Activated CD4-positive, alpha-beta T cell treated with anti-CD3 and anti-CD28 coated beads, Interleukin-2, amount 50 U/mL, for 16 hours (primary cell): ENCODE measurements at places on chromosomes 1 and 21.

GRCh38 chr1:208183977-208184911, 59.9 kb downstream of the PLXNA2 start:
- DNase-seq: no peak

DNA sequence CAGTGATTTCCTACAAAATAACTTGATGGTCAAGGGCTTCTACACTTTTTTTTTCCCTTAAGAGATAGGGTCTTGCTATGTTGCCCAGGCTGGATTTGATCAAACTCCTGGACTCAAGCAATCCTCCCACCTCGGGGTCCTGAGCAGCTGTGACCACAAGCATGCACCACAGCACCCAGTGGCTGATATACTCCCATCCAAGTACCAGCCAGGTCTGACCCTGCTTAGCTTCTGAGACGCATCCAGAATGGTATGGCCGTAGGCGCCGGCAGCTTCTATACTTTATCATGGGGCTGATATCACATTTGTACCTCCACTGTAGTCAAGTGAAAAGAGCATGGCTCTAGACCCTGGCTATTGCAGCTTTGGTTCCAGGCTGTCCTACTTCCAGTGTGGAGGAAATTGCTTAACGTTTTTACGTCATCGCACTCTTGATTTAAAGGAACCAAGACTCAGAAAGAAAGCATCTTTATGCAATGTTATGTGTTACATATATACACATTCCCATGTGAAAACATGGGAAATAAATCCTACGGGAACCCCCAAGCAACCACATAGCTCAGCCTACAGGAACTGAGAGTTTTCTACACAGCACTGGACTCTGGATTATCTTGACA, 39.5 kb downstream of the PDPN start:
- no peak for DNase-seq

GRCh38 chr21:37452227-37452626, 85.7 kb downstream of the DYRK1A start:
- DNase-seq: no peak

GRCh38 chr21:39630191-39630591, 17.5 kb downstream of the B3GALT5 start:
- no peak for DNase-seq

GRCh38 chr21:42057851-42058437, 13.2 kb upstream of the UMODL1 start:
- DNase-seq: no peak

DNA sequence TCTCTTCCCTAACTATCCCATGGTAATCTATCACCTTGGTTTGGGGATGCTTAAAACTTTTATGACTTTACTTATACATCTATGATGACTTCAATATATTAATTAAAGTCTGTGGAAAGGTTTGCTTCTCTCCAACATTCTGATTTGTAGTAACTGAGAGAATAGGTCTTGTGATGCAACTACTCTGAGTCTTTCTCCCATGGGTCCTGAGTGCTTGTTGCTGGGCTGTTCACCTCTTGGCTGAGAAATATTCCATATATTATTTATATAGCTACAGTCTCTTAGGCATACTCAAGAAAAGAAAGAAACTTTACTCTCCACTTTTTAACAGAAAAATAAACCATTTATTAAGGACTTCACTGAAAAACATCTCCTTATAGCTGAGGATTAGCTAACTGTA, 119.3 kb upstream of the PLPPR5 start:
- DNase-seq: no peak

GRCh38 chr1:160342953-160343869, at the start of the genes COPA and NCSTN:
Gene COPA, minus strand, starts transcription at chr1:160343250. Its CDS starts 80 bp downstream, at chr1:160343170.
Gene NCSTN, plus strand, starts transcription at chr1:160343383. Its CDS starts 14 bp downstream, at chr1:160343397.
- peak; percentile 96 for DNase-seq

GRCh38 chr1:29823561-29823960, 587.2 kb downstream of the PTPRU start:
- no peak for DNase-seq

- DNase-seq: no peak
These were observed 52.6 kb upstream of the GADD45A start for GRCh38 chr1:67632356-67632755.

- DNase-seq: peak; percentile 46
These were observed 2.0 kb downstream of the LORICRIN start for GRCh38 chr1:153261281-153262069.

- peak; percentile 25 for DNase-seq
These were observed 4.0 kb downstream of the ACTL8 start for GRCh38 chr1:17759114-17759513.

GRCh38 chr1:109769330-109770078, 5.8 kb upstream of the EPS8L3 start:
- no peak for DNase-seq

- DNase-seq: peak; percentile 53
These were observed 1.4 kb downstream of the EIF4G3 start for GRCh38 chr1:21175324-21175669.

DNA sequence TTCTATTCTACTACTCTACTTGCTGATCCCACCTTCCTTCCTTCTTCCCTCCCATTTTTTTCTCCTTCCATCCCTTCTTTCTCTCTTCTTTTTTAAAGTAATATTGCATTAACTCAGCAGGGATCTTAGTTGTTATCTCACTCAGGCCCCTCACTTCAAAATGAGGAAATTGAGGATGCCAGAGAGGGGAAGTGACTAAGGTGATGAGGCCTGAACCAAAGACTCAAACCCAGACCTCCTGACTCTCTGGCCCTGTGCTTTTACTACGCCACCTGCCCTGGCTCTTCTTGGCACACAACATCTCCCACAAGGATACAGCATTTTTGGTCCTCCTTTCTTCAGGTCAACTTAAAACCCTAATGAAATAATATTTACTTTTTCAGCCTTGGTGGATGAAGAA, 151.7 kb upstream of the ZNF648 start:
- DNase-seq: no peak

GRCh38 chr1:62336638-62336994, 17.4 kb upstream of the KANK4 start:
- DNase-seq: no peak

DNA sequence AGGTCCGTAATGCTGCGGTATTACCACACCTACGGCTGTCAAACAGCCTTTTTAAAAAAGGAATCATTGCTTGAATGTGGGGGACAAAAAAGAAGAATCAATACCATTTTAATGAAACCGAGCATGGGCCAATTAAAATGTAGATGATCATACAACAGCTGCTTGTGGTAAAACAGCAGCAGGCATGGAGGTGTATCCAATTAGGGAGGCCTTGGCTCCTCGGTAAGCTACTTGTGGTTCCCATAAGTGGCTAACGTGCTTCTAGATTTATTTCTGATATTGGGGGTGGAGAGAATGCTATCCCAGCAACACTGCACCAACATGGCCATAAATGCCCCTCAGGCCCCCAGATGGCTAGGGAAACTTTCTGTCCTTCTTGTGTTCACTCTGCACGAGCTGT, 1.8 kb downstream of the PTPN14 start:
- DNase-seq: no peak

- DNase-seq: no peak
These were observed 73.5 kb upstream of the FAM3B start for GRCh38 chr21:41243107-41243506.

- no peak for DNase-seq
These were observed 78.0 kb downstream of the PTPN14 start for GRCh38 chr1:214473387-214473786.

- DNase-seq: no peak
These were observed 18.0 kb downstream of the CRYBG2 start for GRCh38 chr1:26335774-26336476.

DNA sequence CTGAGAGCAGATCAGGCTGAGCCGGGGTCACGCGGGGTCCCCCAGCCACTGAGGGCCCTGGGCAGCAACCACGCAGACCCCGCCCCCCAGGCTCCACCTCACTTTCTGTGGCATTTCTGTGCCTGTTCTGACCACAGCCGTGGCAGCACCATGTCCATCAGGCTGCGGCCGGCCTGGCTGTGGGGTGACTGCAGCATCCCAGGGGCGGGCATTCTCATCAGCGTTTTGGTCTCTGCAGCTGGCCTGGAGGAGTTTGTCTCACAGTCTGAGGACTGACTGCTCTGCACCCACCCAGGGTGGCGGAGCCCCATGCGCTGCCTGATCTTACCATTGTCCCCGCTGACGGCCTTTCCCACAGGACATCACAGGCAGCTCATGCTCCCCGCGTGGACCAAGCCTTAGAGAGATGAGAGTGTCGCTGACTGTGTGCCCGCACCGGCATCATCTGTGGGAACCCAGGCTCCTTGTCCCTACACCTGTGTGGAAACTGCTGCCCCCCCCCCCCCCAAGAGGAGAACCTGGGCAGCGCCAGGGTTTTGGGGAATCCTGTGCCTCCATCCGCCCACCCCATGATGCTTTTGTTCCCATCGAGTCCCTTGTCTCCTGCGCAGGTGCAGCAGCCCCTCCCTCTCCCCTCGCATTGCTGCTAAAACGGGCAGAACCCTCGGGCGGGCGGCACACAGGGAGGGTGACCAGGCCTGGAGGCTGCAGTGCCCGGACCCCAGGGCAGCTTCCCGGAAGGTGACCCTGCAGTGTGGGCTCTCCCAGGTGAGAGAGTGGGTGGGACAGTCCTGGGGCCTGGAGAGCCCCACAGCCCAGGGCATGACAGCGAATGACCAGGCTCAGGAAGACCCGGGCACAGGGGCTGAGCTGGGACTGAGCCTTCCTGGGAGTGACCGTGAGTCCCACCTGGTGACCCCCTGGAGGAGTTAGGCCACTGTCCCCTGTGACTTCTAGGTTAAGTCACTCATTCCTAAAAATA, 1.8 kb downstream of the KRTAP10-1 start:
- DNase-seq: no peak

GRCh38 chr1:21648352-21648730, 20.8 kb downstream of the RAP1GAP start:
- DNase-seq: no peak

DNA sequence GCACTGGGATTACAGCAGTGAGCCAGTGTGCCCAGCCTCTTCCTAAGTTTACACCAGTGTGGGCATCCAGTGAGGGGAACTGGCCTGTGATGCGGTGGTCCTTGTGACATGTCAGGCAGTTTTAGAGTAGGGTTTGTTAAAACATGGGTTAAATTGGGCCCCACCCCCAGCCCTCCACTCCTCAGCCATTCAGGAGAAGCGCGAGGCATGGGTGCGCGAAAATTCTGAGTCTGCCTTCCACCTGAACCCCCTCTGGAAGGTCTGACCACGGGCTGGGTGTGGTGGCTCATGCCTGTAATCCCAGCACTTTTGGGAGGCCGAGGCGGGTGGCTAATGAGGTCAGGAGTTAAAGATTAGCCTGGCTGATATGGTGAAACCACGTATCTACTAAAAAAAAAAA, 51.7 kb downstream of the SKI start:
- DNase-seq: no peak
